Stimulated activated CD8-positive, alpha-beta memory T cell treated with anti-CD3 and anti-CD28 coated beads, Interleukin-15, amount 100 ng/mL, for 1 hour (primary cell): ENCODE measurements at places on chromosomes 5 and 9.

DNA sequence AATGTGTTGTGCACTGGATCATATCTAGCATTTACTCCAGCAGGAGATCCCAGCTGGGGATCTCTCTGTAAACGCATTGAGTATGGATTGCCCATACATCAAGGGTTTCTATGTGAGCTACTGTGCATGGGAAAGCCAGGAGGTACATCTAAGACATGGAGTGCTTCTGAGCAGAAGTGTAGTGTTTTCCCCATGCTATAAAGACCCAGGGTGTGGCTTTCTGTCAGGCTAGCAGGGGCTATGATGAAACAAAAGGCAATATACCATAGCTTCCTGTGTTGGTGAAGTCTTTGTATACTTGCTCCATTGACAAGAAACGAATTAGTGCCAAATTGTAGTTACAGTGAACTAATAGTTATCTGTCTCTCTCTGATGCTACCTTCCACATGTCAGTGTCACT, 329.3 kb upstream of the TLE4 start:
- DNase-seq = no peak

GRCh38 chr5:119996128-119996527, 366.8 kb downstream of the FAM170A start:
- no peak for DNase-seq

- no peak for DNase-seq
Measured at GRCh38 chr9:136587944-136588662, 42.3 kb upstream of the NOTCH1 start.

DNA sequence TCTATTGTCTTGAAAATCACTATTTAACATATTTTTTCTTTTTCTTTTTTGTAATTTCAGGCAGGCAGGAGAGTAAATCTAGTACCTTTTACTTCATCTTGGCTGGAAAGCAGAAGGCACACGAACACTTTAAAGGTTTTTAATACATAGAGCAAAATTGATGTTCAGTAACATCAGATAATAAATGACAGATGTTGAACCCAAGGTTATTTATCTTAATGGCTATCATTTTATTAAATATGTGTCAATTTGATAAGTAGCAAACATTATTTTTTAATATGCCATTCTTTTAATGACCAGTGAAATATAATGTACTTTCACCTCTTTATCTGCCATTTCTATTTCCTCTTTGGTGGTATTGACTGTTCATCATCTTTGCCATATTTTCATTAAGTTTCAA, 381.2 kb downstream of the ARHGEF28 start:
- no peak for DNase-seq

DNA sequence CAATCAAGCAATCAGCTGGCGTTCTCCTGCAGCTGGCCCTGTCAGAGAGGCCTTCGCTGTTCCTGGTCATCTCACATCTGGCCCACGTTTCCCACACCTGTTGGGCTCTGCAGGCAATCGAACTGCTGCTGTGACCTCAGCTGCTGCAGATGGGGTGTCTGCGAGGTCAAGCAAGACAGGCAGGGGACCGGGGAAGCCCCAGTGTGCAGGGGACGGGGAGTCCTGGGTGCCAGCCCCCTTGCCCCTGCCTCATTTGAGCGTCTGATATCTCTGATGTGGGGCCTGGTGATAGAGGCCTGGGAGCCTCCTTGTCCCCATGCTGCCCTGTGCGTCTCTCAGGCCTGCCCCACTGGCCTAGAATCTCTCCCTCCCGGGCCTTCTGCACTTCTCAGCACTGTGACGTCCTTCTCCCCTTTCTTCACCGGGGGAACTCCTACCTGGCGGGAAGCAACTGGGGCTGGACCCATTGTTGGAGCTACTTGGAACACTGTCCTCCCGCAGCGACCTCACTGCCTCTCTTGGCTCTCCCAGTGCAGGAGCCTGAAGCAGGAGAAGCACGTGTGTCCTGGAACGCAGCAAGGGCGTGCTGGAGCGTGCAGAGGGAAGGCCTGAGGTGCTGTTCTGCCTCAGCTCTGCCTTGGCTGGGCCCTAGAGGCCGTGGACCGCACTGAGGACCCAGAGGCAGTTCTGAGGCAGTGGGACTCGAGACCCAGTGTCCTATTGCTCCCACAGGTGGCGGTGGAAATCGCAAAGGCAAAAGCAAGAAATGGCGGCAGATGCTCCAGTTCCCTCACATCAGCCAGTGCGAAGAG, 3.9 kb downstream of the GRK6 start:
- DNase-seq = no peak

GRCh38 chr5:83527722-83528438, 56.3 kb downstream of the VCAN start:
- no peak for DNase-seq

- no peak for DNase-seq
Measured at GRCh38 chr5:160171666-160172065, 52.4 kb upstream of the PWWP2A start.

GRCh38 chr5:141483902-141484301, 928 bp upstream of the PCDHGC4 start:
- no peak for DNase-seq

DNA sequence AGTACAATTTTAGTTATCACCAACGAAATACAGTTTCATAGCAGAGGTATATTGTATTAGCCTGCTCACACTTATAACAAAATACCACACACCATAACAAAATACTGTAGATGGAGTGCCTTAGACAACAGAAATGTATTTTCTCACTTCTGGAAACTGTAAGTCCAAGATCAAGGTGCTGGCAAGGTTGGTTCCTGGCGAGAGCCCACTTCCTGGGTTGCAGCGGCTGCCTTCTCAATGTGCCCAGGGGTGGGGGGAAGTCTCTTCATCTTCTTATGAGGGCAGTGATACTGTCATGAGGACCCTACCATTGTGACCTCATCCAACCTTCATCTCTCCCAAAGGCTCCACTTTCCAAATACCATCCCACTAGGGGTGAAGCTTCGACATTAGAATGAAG, 30.5 kb upstream of the GADD45G start:
- DNase-seq = no peak

DNA sequence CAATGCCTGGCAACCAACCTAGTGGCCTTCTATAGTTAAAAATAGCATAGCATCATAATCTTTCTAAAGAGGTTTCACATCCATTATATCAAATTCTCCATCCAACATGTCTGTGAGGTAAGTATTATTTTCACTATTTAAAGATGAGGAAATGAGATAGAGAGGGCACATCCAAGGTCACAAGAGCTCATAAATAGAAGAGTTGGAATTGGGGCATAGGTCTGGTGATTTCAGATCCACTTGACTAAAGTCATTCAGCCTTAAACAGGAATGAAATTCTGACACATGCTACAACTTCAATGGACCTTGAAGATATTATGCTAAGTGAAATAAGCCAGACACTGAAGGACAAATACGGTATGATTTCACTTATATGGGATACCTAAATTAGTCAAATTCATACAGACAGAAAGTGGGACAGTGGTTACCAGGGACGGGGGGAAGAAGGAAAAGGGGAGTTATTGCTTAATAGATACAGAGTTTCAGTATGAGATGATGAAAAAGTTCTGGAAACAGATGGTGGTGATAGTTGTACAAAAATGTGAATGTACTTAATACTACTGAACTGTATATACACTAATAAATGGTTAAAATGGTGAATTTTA, 259.6 kb upstream of the NR4A3 start:
- no peak for DNase-seq

DNA sequence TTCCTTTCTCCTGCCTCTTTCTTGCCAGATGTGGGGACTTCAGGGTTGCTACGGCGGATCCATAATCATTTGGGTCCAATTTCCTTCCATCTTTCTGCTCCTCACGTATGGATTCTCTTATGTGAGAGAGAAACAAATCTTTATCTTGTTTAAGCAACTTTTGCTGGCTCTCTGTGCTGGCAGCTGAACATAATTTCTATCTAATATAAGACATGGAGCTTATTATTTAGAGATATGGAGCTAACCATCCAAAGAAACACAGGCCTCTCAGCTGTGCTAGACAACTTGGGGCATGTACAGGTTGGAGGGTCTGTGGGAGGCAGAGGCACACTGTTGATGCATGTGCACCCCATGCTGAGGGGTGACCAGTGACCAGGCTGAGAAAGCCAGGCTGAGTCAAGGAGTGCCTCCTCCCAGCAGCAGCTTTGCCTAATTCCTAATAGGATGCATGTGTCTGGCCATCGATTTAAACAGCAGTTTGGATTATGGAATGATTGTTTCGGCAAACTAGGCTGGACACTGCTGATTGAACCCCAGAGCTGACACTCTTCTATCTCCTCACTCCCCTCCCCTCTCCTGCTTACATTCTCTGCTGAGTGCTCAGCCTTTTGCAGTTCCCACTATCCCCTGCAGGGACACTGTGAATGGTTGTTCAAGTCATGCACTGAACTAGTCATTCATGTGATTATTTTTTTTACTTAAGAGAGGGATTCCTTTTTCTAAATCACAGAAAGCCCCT, 195.8 kb downstream of the ERCC6L2 start:
- DNase-seq = no peak

GRCh38 chr5:115941051-115941675, 21.1 kb upstream of the LVRN start:
- DNase-seq = no peak

DNA sequence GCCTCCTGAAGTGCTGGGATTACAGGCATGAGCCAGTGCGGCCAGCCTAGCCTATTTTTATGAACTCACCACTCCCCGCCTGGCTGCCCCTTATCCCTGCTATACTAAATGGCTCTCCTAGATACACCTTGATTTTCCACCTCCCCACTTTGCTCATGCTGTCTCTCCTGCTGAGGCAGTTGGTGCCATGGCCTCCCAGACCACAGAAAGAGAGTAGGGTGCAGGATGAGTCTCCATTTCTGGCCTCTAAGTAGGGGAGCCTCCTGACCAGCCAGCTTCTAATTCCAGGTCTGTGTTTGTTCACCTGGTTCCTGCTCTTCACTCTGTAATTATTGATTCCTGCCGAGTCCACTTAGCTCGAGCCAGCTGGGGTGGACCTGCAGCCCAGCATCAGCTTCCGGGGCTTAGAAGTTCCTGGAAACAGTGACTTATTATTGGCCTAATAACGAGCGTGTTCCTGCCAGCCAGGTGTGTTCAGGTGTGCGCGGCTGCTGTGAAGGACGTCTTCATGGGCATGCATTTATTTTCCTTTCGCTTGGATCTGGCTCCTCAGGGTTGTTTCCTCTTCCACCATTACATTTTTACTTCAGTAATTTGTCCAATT, 34.0 kb downstream of the ZNF618 start:
- no peak for DNase-seq

DNA sequence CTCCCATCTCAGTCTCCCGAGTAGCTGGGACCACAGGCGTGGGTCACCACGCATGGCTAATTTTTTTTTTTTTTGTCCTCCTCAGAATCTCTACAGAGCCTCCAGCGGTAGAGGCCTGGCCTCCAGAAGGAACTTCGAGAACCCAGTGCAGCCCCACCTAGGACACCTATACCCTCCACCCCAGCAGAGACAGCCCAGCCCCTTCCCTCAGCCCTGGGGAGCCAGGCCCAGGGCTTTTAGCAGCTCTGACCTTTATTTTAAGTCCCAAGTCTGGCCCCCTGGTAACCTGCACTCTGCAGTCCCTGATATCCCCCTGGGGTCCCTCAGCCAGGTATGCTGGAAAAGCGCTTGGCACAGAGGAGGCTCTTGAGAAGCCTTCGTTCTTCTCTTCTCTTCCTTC, 5.2 kb downstream of the GLIPR2 start:
- DNase-seq = no peak

- no peak for DNase-seq
Measured at GRCh38 chr9:133967024-133967741, 24.9 kb downstream of the VAV2 start.

DNA sequence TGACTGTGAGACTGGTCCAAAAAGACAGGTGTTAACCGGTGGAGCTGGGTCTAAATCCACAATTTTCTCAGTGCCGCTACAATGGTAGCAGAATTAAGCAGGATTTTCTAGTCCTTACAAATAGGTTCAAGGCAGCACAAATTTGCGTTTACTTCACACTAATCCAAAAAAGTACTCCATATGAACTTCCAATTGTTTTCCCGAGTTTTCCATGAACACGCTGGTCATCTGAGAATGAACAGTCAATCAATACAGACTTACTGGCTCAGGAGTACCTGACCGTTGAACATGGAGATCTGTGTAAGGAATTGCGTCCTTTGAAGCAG, 709 bp downstream of the SLC35D2 start:
- no peak for DNase-seq

DNA sequence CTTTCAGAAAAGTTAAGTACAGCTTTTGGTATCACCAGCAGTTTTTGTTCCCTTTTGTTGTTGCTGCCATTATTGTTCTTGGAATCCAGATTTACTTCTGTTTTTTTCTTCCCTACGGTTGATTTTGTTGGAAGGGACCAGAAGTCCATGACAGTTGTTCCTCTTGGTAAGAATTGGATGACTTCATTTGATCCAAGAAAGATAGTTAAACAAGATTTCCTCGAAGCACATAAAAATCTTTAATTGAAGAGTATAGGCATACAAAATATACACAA, 65.4 kb downstream of the CDC42SE2 start:
- DNase-seq = no peak

DNA sequence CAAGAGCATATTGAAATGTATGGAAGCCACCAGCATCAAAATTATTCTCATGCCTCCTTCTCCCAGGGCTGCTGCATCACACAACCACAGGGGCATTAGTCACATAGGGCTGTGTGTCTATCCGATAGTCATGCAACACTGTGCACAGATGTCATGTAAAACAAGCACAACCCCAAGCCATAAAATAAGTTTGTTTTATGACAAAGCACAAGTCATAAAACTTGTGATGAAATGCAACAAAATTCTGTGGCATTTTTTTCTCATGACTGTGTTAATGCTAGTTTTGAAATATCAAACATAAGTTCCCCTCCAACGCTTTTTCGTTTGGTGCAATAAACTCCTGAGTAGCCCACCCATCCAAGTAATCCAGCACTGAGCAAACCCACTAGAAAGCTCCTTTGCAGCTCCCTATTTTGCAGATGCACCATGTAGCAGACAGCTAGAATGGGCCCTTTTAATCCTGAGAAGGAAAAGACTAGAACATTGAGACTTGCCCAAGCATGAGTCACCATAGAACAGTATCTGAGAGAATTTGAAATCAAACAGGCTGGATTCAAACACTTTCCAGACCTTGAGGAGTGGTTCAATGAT, 93.3 kb upstream of the ZNF366 start:
- DNase-seq = no peak

GRCh38 chr5:93247105-93247504, 333.9 kb downstream of the NR2F1-AS1 start:
- no peak for DNase-seq

GRCh38 chr9:121968056-121968455, 125.1 kb downstream of the TTLL11 start:
- no peak for DNase-seq

- DNase-seq = no peak
Measured at GRCh38 chr5:158119961-158120723, 261.2 kb upstream of the CLINT1 start.

GRCh38 chr5:139512786-139513390, 30.3 kb upstream of the STING1 start:
- no peak for DNase-seq

GRCh38 chr5:35881758-35882157, 25.1 kb downstream of the IL7R start:
- DNase-seq = no peak

GRCh38 chr9:1046639-1047572, 3.3 kb upstream of the DMRT2 start:
- no peak for DNase-seq
